ENCODE measurements at places on chromosomes 3 and 15.

GRCh38 chr3:182182531-182182968 lies 470.8 kb downstream of the SOX2 start:
- DNase-seq, result no peak

DNA sequence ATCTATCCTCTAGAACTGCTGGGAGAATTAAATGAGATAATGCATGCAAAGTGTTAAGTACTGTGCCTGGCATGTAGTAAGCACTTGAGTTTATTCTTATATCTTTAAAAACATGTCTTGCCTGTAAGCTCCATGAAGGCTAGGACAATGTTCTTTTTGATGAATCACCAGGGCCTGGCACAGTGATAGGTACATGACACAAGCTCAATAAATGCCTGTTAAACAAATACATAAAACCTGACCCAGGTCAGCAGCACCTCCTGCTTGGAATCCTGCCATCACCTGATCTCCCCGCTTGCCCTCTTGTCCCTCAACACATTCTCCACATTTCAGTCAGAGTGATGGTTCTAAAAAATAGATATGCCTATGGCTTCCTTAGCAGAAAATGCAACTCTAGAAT lies 186.8 kb downstream of the CHST2 start:
- no peak for DNase-seq

GRCh38 chr15:22944651-22945050 lies 35.5 kb downstream of the CYFIP1 start:
- no peak for DNase-seq

DNA sequence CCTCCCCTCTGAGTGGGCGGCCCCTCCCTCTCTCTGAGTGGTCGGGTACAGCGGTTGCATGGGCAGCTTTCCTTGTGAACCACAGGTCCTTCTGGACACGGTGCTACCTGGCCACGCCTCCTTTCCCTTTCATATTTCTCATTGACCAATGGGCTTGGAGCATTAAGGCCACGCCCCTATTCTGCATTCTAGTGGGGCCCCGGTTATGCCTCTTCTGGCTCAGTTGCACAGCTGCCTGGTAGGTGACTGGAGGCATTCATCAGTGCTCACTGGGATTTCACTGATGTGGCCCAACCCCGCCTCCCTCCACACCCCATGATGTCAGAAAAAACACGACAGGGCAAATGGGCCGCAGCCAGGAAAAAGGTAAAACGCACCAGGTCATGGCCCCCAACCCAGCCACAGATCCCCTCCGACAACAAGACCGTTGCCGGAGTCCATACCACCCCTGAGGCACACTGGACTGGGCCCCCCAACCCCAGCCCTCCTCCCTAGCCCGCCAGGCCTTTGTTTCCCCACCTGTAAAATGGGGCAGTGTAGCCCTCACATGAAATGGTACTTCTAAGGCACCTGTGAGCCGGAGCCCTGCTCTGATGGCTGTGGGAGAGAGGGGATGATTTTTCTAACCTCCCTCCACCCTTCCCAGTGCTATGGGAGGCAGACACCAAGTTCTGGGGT lies 26.3 kb downstream of the NGRN start:
- no peak for DNase-seq

DNA sequence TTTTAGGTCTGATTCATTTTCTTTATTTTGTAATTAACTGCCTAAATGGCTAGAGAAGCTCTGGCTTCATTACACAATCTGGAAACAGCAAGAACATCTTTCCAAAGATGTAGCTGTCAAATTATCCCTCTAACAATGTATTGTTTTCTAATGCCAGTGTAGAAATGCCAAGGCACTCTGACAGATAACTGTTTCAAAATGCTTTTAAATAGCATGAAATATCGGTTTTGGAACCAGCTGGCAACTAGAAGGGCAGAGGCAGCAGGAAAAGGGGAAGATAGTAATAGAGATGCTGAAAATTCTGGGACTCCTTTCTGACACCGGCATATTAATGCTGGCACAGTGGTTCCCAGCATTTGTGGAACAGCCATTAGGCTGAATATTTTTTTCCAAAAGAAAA lies 26.1 kb downstream of the MORC1 start:
- no peak for DNase-seq

GRCh38 chr3:49880581-49881315 lies 11.0 kb upstream of the CAMKV start:
- peak; percentile 76 for DNase-seq

GRCh38 chr15:96494505-96494904 lies 164.0 kb downstream of the NR2F2 start:
- DNase-seq, result no peak

GRCh38 chr3:77620009-77620408 lies 580.1 kb downstream of the ROBO2 start:
- no peak for DNase-seq

DNA sequence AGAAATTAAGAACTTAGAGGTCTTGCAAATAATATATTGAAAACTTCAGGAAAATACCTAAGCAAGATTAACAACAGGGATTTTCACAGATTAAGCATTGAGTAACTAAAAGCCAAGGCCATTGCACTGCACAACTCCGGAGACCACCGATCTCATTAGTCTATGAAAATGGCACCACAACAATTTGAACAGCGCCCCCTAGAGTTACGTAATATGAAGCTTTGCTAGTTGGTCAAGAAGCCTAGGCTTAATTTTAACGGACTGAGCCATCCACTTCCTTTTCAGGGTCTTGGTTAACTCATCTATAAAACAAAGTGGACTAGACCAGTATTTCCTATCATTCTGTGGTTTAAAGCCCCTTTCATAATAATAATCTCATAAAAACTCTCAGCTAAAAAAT lies 24.8 kb downstream of the TMEM212 start:
- DNase-seq, result no peak

DNA sequence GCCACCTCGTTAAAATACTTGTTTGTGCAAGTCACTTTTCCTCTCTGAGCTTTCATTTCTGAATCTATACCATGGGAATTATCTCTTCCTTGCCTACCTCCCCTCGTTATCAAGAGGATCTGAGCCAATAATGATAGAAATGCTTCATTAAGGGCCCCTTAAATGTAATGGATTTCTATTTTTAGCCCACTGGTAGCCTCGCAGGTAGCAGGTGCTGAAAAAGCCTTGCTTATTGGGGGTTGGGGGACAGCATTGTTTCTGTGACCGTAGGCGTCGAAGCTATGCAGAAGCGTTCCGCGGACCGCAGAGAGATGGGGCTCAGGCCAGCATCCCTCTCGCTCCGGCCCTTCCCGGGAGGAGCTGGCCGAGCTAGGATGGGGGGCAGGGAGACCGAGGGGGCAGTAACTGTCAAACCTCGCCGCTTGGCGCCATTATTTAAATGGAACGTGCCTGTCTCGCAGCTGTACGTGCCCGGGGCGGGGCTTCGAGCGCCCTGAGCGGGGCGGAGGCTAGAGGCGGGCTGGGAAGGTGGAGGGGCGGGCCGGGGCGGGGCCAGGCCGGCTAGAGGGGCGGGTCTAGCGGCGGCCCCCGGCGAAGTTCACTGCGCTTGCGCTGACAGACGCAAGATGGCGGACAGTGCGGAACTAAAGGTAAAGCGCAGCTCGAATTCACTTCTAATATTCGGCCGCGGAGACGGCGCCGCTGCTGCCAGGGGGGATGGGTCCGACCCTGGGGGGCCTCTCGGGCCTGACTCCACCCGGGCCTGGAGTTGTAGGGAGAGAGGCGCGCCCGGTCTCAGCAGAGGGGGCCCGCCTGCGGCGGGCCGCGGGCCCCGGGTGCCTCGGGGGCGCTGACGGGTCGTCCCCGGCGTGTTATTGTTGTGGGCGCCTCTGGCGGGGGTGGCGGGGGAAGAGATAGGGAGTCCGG lies at the start of gene PIAS1:
PIAS1 (plus strand) TSS at position 615 of the 927 bp plus-strand sequence; CDS start at position 627, 12 bp downstream.
- DNase-seq, result peak; percentile 90

GRCh38 chr3:194165271-194166018 lies 29.5 kb downstream of the HES1 start:
- no peak for DNase-seq

GRCh38 chr15:56440214-56440770 lies 24.6 kb downstream of the MNS1 start:
- no peak for DNase-seq

DNA sequence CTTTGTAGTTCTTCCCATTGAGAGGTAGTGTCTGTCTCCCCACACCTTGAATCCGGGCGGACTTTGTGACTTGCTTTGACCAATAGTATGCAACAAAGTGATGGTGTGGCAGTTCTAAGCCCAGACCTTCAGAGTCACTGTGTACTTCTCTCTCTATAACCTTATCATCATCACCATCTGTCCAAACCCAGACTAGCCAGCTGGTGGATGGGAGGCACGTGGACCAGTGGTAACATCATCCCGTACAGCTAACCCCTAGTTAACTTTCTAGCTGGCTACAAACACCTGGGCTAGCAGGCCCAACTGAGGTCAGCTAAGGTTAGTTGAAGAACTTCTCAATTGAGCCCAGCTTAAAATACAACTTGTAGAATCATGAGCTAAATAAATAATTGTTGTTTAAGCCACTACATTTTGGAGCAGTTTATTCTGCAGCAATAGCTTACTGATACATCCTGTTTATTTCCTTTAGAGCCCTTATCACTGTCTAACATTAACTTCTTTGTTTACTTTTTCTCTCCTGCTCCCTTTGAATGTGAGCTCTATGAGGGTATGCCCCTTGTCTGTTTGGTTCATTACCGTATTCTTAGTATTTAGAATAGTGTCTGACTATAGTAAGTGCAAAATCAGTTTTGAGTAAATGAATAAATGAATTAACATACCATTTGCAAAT lies 11.5 kb upstream of the CCR9 start:
- no peak for DNase-seq

- DNase-seq, result no peak
Observed at GRCh38 chr3:134810052-134810435, 15.0 kb downstream of the EPHB1 start.

DNA sequence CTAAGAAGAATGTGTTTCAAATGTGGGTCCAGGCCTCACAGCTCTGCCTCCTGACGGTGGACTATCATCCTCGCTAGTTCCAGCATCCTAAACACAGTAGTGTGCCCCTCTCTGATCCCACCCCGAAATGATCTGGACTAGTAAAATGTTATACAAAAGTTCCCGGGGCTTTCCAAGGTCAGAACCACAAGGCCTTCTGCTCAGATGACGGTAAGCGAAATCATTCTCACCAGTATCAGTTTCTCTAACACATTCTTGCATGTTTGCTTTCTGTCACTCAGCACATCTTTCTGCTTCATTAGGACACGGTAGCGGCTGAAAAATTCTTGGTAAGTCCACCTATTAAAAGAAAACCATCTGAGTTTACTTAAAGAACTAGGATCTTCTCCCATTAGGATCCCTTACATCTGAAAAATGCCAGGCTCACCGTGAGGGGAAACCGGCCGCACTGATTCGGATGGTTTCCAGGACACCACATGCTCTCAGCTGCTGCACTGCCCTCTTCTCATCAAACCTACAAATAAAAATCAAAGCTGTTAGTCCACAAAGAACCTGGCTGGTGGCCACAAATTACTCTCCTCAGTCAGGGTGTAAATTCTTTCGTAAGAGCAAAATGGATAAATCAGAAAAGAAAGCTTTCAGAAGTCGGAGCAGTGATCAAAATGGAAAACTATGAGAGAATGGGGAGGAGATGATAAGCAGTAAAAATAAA lies 83.9 kb upstream of the MYO5C start:
- no peak for DNase-seq

- no peak for DNase-seq
Observed at GRCh38 chr3:61637088-61638051, 76.0 kb downstream of the PTPRG start.

DNA sequence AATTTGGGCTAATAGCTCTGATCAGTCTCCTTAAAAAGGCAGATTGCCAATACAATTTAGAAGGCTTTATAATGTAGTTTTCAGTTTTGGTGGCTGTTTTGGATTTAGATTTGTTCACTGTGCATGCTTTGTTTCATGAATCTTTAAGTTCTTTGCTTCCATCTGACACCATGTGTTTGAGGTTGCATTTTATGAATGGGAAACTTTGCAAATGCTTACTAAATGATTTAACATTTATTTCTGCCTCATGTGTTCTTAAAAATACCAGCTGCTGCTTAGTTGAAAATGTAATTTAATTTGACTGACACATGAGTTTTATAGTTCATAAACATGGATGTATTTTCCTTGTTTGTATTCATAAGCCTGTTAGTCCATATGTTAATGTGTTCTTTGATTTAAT lies 78.6 kb downstream of the RNF13 start:
- DNase-seq, result no peak

DNA sequence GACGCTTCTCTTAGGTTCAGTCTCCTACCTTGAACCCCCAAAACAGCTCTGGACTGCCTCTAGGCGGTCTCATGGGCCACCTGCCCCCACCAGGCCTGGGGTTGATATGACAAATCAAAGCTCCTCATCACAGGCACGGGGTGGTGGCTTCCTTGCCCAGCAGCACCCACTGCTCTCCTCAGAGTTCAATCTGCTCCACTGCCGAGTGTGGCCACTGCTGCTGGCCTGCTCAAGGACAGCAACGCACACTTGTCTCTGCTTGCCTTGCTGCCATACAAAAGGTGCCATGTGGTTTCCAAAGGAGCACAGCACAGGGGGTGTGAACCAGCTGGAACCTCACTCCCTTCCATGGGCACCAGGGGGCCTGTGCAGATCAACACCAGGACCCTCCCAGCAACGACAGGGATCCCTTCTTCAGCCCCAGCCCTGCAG lies 10.2 kb downstream of the KBTBD13 start:
- no peak for DNase-seq

GRCh38 chr3:130892759-130893375 lies 1.0 kb upstream of the ATP2C1 start:
- DNase-seq, result peak; percentile 52

DNA sequence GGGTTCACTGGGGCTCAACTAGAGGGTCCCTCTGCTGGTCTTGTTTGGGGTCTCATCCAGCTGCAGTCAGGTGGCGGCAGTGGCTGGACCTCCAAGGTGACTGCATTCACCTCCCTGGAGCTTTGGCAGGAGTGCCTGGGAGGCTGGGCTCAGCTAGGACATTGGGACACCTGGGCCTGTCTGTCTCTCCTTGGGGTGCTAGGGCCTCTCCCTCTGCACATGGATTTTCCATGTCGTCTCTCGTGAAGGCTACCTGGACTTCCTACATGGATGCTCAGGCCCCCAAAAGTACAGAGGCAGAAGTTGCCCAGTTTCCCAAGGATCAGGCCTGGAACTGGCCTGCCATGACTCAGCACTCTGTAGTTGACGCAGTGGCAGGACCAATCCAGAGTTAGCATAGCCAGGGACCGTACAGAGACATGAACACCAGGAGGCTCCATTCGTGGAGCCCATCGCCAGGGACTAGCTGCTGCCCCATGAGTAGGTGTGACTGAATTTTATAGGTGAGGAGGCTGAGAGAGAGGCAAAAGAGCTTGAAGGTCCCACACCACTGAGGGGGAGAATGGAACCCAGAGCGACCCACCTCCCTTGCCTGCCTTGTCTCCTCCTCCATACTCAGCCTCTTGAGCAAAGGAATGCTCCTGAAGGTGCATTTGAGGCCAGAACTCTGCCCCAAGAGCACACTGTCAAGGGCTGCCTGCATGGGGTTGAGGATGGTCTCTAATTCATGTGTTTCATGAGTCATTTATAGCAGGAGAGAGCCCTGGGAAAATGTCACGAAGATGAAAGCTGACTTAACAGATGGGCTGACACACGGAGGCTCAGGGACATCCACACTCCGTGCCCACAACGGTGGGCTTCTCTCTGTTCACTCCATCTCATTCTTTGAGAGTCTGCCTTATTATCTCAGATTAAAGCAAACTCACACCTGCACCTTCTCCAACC lies 13.0 kb upstream of the ALDH1A3 start:
- no peak for DNase-seq
